ENCODE measurements at places on chromosomes 12 and 14. TPM values are rescaled to one million over a fixed set of nuclear protein-coding genes. Genes with fewer than 3 reads are reported as not detected.

GRCh38 chr14:32590157-32590556, 261.1 kb downstream of the AKAP6 start:
- H3K27me3 ChIP-seq: no peaks in the 10 kb centered on the region
- DNase-seq: no peak
- no peak overlapping the region for H3K4me3 ChIP-seq
- H3K27ac ChIP-seq: no peak overlapping the region
- H3K4me1 ChIP-seq: no peaks in the 10 kb centered on the region

DNA sequence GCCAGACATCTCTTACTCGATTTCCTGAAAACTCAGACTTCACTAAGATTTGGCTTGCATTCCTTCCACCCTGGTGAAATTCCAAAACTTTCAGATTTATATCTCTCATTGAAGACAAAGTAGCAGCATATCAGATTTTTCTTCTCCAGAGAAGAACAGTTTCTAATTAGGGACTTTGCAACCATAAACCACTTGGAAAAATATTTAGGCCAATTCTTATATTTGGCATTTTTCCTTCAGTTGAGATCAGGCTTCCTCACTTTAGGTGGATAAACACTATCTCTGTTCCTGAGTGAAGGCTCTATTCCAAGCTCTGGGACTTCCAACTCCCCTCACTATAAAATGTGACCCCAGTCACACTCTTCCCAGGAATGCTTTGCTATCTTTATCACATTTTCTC, 1434.3 kb upstream of the FLRT2 start:
- DNase-seq: no peak
- H3K27ac ChIP-seq: no peak overlapping the region
- no peaks in the 10 kb centered on the region for H3K27me3 ChIP-seq
- H3K36me3 ChIP-seq: peaks cover 9% of the 10 kb centered on the region
- H3K4me1 ChIP-seq: peaks cover 4% of the 10 kb centered on the region

- no peak overlapping the region for H3K4me3 ChIP-seq
- no peak overlapping the region for H3K27ac ChIP-seq
- peaks cover 5% of the 10 kb centered on the region for H3K4me1 ChIP-seq
These were observed 108.2 kb upstream of the SLC38A4 start for GRCh38 chr12:46933947-46934346.

GRCh38 chr14:99575043-99576023, 28.7 kb downstream of the CCDC85C start:
- DNase-seq: no peak
- no peak overlapping the region for H3K27ac ChIP-seq
- peaks cover 50% of the 10 kb centered on the region for H3K4me1 ChIP-seq

GRCh38 chr14:74912111-74912510, 10.9 kb downstream of the RPS6KL1 start:
- H3K27me3 ChIP-seq: no peaks in the 10 kb centered on the region
- no peak overlapping the region for H3K4me3 ChIP-seq
- peaks cover 4% of the 10 kb centered on the region for H3K4me1 ChIP-seq

- no peak for DNase-seq
- H3K27me3 ChIP-seq: peaks cover 7% of the 10 kb centered on the region
- peaks cover 27% of the 10 kb centered on the region for H3K4me1 ChIP-seq
- H3K4me3 ChIP-seq: no peak overlapping the region
These were observed 51.3 kb downstream of the SLC6A12 start for GRCh38 chr12:162467-163307.

DNA sequence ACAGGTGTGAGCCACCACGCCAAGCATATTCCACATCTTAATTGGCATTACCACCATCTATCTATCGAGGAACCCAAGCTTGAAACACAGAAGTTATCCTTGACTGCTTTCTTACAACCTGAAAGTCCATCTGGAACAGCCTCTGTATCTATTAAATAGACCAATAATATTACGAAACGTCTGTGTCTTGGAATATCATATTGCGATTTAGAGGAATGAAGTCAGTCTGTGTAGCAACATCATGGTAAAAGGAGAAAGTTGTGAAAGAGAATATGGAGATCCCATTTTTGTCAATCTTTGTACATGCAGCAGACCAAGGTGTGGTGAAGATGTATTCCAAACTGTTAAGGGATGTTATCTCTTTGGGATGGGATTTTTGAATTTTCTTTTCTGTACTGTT, 25.8 kb upstream of the MAX start:
- H3K27ac ChIP-seq: no peak overlapping the region
- H3K4me3 ChIP-seq: no peak overlapping the region
- peaks cover 7% of the 10 kb centered on the region for H3K27me3 ChIP-seq
- no peak for DNase-seq

GRCh38 chr12:69866698-69867097, 41.7 kb downstream of the MYRFL start:
- no peak overlapping the region for H3K27ac ChIP-seq
- H3K4me1 ChIP-seq: no peaks in the 10 kb centered on the region
- H3K27me3 ChIP-seq: no peaks in the 10 kb centered on the region
- no peaks in the 10 kb centered on the region for H3K36me3 ChIP-seq
- H3K4me3 ChIP-seq: no peak overlapping the region
- no peak for DNase-seq

- H3K36me3 ChIP-seq: no peaks in the 10 kb centered on the region
- H3K4me3 ChIP-seq: no peak overlapping the region
- DNase-seq: no peak
These were observed 169.8 kb downstream of the OTOGL start for GRCh38 chr12:80268924-80269749.

Gene ARHGAP9
- 0.56 TPM for total RNA-seq

Gene CEBPE
- total RNA-seq: not detected

Gene TSPAN8
- total RNA-seq: not detected

Gene TBX3
- total RNA-seq: 0.91 TPM

Gene RASSF8
- total RNA-seq: 50.5 TPM

Gene KLHL28
- total RNA-seq: 13.7 TPM

Gene CCDC175
- 0.19 TPM for total RNA-seq

All from neural crest cell (in vitro differentiated cells).